ENCODE measurements at places on chromosomes 4 and X.

- DNase-seq = no peak
These were observed 6.8 kb upstream of the ALB start for GRCh38 chr4:73396993-73397972.

DNA sequence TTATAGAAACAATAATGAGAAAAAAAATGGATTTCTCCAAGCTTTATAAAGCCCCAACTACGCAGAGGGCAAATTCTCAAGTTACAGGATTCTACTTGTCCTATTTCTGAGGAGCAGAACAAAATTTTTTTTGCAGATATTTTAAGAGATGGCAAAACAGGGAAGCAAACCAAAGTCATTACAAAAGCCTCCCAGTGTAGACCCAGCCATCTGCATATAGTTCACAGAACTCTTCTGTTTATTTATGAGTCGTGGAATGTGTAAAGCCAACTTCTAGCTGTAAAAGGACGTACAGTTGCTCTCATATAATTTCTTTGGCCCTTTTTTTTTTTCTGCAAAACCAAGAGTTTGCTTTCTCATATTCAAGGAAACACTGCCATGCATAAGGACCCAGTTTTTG, 120.4 kb downstream of the PCDH7 start:
- DNase-seq = no peak

DNA sequence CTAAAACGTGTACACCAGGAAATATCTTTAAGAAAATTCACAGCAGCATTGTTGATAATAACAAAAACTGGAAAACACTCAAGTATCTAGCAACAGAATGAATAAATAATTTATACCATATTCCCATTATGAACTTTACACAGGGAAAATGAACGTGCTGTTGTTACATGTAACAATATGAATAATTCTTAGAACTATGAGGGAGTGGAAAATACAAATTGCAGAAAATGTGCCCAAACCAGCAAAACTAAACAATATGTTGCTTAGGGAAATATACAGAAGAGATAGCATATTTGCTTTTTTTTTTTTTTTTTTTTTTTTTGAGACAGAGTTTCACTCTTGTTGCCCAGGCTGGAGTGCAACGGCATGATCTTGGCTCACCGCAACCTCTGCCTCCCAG, 14.8 kb upstream of the FAT1 start:
- DNase-seq = no peak

DNA sequence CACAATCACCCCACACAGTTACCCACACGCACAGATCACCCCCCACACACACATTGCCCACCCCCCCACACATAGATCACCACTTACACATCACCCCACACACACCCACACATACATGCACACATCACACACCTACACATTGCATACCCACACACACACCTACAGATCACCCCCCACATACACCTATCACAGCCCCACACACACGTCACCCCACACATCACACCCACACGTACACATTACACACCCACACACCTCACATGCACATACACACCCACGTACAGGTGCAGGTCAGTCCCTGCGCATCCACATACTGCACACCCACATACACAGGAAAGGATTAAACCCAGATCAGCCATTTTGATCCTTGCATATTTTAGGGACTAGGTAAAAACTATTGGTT, 15.3 kb upstream of the TADA2B start:
- DNase-seq = no peak

- no peak for DNase-seq
These were observed 494.9 kb downstream of the IDS start for GRCh38 chrX:149010013-149010852.

GRCh38 chrX:47380268-47380667, 9.9 kb downstream of the ZNF157 start:
- no peak for DNase-seq

DNA sequence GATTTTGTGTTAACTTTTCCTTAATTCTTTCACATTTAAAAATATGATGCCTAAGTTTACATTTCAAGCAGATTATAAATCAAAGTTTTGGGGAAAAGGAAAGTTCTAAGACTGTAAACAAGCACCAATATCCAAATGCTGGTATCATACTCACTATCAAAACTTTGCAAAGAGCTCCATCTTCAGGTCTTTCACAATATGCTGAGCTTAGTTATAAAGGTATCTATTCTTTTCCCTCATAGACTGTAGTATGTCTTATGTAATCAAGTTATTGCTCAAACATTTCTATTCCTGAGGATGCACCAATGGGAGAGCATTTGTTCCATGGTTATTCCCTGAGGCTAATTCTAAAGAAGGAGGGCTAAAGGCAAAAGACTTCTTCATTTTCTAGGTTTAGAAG, 207.9 kb upstream of the FAM241A start:
- DNase-seq = peak; percentile 5

DNA sequence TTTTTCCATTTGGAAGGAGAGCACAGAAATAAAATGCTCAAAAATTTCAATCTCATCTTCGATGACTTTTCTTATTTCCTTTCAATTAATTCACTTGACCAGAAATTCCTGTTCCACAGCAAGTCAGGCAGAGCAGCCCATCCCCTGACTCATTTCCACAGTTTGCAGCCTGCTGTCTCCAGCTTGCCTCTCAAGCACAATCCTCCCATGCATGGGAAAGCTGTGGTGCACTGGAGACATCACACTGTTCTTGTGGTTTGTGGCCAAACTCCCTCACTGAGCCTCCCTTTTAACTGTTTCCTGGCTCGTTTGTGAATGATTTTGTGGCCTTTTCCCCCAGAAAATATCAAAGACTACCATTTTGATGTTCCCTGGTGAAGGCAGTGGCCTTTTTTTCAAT, 114.0 kb upstream of the ENPEP start:
- no peak for DNase-seq

GRCh38 chrX:69137371-69138117, 27.7 kb downstream of the PJA1 start:
- DNase-seq = peak; percentile 67

GRCh38 chrX:66013194-66013816, 26.6 kb downstream of the VSIG4 start:
- no peak for DNase-seq

- no peak for DNase-seq
These were observed 339.3 kb downstream of the NKX6-1 start for GRCh38 chr4:84159762-84160161.

DNA sequence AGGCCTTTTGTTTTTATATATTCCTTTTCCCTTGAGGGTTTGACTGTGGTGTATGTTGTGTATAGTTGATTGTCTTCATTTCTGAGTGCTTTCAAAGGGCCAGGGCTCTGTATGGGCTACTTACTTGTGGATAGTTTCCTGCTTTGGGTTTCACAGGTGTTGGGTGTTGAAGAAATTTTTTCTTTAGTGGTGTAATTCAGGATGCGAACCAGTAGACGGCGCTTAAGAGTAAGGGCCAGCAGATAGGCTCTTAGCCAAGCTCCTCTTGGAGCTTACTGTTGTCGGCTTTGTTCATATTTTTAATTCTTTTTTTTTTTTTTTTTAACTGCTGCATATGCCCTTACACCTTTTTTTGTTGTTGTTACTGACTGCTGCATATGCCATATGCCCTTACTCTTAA, 276.3 kb upstream of the GALNT7 start:
- no peak for DNase-seq

DNA sequence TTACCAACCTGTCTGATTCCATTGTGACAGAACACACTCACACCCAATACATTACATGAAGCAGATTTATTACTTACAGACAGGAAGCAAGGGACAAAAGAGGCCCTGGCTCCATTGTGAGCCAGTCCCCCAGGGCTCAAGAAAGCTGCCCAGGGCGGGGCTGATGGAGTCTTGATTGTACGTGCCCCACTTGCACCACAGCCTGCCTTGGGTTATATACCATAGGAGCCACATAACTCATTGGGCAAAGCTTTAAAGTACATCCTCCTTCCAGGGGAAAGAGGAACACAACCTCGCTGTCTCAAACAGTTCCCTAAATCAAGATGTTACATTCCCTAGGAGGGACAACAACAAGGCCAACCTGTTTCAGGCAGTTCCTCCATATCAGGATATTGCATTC, 3.4 kb upstream of the ZRSR2 start:
- DNase-seq = no peak

- no peak for DNase-seq
These were observed 361.9 kb upstream of the RASGEF1B start for GRCh38 chr4:81833576-81833975.

DNA sequence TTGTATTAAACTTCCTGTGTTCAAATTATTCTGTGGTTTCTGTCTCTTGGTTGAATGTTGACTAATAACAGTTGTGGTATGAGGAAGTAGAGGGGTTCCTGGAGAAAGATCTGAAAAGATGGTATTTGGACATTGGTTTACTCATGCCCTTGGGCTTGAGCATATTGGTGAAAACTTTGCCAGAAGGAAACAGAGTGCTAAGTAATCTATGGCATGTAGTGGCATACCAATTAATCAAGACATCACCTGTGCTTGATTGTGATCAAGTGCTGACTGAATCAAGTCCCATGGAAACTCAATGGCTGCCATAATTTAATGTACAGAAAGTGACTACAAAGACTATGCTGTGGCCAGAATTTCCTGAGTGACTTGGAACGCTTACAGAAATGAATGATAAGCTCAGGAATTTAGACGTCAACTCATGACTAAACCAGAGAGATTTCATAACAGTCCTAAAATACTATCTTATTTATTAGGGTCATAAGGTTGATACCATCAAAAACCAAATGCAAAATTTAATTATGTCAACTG, 2062.9 kb downstream of the ARAP2 start:
- DNase-seq = no peak

DNA sequence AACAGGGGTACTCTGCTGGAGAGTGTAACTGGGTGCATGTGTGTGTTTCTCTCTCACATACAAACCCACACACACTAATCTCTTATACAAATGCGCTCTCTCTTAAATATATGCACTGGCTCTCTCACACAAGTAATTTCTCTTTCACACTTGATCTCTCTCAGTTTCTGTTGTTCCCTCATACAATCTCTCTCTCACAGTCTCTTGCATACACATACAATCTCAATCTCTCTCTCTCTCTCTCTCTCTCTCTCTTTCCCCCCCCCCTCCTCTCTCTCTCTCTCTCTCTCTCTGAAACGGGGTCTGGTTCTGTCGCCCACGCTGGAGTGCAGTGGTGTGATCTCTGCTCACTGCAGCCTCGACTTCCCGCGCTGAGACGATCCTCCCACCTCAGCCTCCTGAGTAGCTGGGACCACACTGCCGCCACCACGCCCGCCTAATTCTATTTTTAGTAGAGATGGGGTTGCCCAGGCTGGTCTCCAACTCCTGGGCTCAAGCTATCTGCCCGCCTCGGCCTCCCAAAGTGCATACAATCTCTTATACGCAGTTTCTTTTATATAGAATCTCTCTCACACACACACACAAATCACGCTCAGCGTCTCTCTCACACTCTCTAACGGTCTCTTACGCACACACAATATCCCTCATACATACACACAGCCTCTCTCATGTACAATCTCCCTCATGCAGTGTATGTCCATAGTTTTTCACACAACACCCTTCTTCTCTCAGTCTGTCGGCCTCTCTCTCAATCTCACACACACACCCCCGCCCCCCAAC, 518 bp upstream of the FAM241A start:
- no peak for DNase-seq

- no peak for DNase-seq
These were observed 109.8 kb upstream of the HPGD start for GRCh38 chr4:174631901-174632758.

DNA sequence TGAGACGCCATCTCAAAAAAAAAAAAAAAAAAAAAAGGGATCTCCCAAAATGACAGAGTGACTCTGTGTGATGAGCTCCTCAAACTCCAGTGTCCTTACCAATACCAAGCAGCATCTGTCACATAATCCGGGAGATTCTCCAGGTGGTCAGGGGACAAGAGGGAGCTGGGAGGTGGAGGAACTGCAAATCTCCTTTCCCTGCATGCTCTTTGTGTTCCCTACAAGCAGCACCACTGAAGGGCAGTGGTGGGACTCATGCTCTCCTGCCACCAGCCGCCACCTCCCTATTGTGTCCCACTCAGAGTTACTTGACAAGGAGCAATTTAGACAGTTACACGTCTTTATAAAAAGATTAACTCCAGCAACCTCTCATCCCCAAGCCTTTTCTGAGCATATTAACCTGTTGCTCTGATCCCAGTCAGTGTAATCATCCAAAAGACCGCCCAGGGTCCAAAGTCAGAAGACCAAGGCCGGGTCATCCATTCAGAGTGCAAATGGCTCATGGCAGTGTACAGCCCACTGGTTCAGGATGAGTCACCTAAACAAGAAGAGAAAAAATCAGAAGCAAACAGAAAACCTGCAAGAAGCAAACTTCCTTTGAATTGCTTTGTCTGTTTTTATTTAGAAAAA, 23.6 kb downstream of the MGST2 start:
- no peak for DNase-seq

GRCh38 chr4:169243825-169244609, 26.7 kb downstream of the SH3RF1 start:
- DNase-seq = no peak

GRCh38 chrX:136250191-136251040, 784 bp downstream of the MAP7D3 start:
- no peak for DNase-seq

DNA sequence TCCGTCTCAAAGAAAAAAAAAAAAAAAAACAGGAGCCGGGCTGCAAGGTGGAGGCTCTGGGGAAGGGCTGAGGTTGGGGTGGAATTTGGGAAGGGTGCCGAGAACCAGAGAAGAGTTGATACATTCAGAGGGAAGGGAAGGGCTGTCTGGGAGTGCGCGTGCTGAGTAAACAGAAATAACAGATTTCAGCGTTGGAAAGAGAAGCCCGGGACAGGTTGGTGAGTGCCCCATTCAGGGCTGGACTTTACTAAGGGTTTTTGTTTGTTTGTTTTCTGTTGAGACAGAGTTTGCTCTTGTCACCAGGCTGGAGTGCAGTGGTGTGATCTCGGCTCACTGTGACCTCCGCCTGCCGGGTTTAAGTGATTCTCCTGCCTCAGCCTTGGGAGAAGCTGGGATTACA, 1.7 kb upstream of the IL3RA start:
- DNase-seq = no peak

- DNase-seq = no peak
These were observed 65.3 kb upstream of the SHISA3 start for GRCh38 chr4:42331914-42332368.

- DNase-seq = no peak
These were observed 68.0 kb downstream of the CCNG2 start for GRCh38 chr4:77225022-77225421.

GRCh38 chr4:181698221-181698620, 545.0 kb upstream of the TENM3 start:
- no peak for DNase-seq

GRCh38 chr4:54940996-54941865, 184.2 kb downstream of the KDR start:
- DNase-seq = no peak

DNA sequence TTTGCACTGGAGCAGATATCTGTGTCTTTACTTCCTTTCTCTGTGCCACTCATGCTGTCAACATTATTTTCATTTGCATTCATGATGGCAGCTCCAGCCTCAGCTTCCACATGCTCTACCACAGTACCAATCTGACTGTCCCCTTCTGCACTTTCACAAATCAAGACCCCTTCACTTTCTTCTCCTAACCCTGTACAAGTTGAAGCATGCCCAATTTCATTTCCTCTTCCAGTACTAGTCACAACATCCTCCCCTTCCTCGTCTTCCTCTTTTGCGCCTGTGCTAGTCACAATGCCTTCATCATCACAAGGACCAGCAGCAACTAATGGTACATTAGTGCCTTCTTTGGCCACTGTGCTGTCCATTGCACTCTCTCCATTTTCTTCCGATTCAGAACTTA, 26.5 kb downstream of the BOD1L1 start:
- no peak for DNase-seq

Data from right lung (tissue), 10 donors.